AG09309 (cell line): ENCODE measurements at places on chromosomes 5 and 9.

GRCh38 chr9:91843093-91843492, 106.9 kb downstream of the ROR2 start:
- no peak for DNase-seq

- DNase-seq = peak; percentile 80
Measured at GRCh38 chr9:115373000-115373709, 255.2 kb upstream of the TNC start.

DNA sequence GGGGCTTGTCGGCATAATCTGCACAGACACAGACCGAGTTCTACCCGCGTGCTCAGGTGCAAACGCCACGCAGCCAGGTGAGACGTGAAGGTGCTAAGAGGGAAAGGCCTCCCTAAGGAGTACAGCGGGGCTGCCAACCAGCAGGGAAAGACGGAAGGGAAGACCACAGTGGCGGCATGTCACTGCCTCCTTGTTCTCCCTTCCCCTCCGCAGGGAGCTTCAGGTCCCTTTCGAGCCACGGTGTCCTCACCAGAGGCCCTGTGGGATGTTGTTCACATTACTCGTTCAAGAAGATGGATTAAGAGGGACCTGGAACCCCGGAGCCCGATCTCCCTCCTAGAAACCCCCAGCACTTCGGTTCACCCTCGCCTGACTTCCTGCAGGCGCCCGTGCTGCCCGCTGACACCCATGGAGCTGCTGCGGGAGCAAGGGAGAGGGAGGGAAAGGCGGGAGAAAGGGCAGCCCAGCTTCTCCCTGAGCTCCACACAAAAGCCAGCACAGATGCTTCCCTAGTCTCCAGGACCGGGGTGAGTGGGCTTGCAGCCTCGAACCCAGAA, 686 bp downstream of the BRD9 start:
- DNase-seq = no peak

- DNase-seq = no peak
Measured at GRCh38 chr9:15426019-15426418, 3.3 kb downstream of the SNAPC3 start.
